ENCODE measurements at places on chromosomes 1 and 21. TPM values are rescaled to one million over a fixed set of nuclear protein-coding genes. Genes with fewer than 3 reads are reported as not detected.

- DNase-seq: no peak
Observed at GRCh38 chr21:15564907-15565306, 164.9 kb upstream of the USP25 start.

DNA sequence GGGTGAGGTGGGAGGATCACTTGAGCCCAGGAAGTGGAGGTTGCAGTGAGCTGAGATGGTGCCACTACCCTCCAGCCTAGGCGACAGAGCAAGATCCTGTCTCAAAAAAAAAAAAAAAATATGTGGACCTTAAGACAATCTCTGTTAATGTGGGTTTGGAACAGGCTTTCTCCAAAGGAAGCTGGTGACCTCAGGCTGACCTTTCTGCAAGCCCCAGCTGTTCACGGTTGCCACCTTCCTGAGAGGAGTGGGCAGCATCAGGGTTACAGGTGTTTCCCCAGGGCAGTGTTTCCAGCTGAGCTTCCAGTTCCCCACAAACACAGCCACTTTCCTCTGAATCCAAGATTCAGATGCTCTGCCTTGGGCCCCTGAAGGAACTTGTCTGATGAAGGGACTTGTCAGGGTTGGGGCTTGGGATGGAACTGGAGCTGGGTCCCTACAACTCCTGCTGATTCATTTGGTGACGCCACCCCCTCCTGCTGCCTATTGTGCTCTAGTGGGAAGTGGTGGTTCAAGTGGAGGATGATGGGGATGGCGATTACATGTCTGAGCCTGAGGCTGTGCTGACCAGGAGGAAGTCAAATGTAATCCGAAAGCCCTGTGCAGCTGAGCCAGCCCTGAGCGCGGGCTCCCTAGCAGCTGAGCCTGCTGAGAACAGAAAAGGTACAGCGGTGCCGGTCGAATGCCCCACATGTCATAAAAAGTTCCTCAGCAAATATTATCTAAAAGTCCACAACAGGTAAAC, 1.9 kb downstream of the ZBTB48 start:
- DNase-seq: no peak

- DNase-seq: no peak
Observed at GRCh38 chr1:89170170-89171066, 5.4 kb downstream of the GBP7 start.

KRTAP13-2 gene
- total RNA-seq: not detected

DIO1 gene
- total RNA-seq: not detected

SLX9 gene
- 41.4 TPM for total RNA-seq

DNASE2B gene
- total RNA-seq: not detected

Measured in NCI-H460 (cell line).